H1 (cell line): ENCODE measurements at places on chromosomes 2 and 18.
A peak's percentile ranks its signal among the peaks of the same experiment; 100 is the strongest.

DNA sequence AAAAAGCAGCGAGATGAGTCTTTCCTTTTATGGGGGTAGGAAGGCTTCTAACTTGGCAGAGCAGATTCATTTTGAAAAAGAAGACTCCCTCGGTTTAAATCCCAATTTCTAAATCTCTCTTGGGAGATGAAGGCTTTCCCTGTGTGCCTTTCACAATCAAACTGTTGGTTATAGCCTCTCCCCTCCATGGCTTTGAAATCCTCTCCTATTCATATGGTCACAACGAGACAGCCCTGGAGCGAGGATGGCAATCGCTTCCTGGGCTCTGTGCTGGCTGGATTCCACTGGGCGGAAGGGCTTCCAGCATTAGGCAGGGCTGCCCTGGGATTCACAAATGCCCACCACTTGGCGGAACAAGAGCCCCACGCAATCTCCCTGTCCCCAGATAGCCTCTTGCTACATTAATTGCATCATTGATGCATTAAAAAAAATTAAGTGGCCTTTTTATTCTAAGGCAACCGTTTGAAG lies 1.6 kb downstream of the CAVIN2 start:
- no peak for DNase-seq

DNA sequence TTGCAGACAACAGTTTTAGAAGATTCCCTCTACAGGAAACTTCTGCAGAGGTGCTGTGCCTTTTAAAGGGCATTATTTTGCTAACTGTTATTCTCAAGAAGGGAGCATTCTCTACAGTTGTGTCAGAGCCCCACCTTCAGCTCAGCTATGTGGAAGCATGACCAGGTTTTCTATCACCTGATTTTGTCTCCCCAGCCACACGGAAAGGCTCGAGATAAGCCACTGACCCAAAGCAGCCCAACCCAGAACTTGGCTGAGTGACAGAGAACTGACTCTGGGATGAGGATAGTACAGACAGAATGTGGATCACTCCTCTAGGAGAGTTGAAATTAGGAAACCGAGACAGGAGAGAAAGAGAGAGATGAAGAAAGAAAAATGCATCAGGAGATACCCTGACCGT lies 10.7 kb downstream of the COL4A4 start:
- DNase-seq: no peak

- no peak for DNase-seq
Measured at GRCh38 chr2:128623776-128624761, 305.4 kb upstream of the HS6ST1 start.

- DNase-seq: no peak
Measured at GRCh38 chr2:228649447-228649846, 468.0 kb upstream of the SPHKAP start.

DNA sequence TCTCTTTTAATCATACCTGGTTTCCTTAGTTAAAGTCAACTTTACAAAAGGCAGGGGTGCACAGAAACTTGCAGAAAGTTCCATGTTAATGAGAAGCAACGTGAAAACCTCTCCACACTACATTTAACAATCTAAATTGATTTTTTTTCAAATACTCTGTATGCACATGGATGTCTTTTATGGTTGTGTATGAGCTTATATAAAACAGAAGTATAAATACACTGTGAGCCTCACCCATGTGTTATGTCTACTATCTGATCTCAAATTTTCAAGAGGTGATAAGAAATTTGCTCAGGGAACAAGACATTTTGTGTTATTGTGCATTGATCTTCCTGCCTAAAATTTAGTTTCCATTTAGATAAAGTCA lies 617.6 kb downstream of the ADCYAP1 start:
- DNase-seq: no peak

GRCh38 chr2:182584462-182584861 lies 131.6 kb upstream of the DNAJC10 start:
- DNase-seq: no peak

- no peak for DNase-seq
Measured at GRCh38 chr18:43559507-43559906, 282.2 kb upstream of the SYT4 start.

DNA sequence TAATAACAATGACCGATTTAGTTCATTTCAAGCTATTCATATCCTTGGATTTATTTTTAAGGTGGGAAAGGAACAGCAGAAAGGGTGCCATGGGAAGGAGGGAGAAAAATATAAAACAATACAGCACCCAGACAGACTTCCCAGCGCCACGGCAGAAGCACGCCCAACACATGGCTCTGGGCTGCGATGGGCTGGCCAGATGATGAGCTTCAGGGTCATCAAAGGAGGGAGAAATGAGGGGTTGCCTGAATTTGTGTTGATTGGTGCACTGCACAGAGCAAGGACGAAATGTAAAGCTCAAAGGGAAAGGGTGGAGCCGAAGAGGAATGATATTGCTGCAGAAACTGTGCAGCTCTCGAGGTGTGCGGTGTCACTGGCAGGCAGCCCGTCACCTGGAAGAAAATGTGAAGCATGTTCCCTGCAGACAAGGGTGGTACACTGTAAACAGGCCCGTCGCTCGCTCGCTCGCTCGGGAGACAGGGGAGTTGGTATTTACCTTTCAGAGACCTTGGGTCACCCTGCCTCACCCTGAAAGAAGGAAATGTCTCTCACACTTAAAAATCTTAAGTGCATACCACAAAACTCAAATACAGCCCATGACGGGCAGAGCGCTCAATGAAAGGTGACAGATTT lies 195.5 kb upstream of the CTAGE1 start:
- DNase-seq: no peak

DNA sequence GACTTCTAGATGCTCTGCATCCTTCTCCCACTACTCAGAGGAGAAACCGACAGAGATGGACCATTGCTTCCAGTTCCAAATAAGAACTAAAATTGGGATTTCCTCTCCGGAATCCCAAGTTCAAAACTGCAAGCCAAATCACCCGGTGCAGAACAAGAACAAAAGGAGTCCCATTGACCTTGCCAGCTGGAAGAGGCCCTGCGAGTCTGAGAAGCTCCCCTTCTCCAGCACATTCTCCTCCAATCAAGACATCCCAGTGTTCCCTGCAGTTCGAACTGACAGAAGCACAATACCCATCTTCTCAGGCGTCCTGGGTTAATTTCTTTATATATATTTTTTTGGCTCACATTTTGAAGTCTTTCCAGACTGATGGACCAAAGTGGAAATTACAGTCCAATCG lies 195.3 kb upstream of the MEIS1 start:
- DNase-seq: no peak

- no peak for DNase-seq
Measured at GRCh38 chr2:225064928-225065327, 22.7 kb upstream of the DOCK10 start.

- DNase-seq: no peak
Measured at GRCh38 chr18:48023334-48024008, 93.0 kb upstream of the SMAD2 start.

- no peak for DNase-seq
Measured at GRCh38 chr2:9877726-9878125, 34.5 kb downstream of the TAF1B start.

DNA sequence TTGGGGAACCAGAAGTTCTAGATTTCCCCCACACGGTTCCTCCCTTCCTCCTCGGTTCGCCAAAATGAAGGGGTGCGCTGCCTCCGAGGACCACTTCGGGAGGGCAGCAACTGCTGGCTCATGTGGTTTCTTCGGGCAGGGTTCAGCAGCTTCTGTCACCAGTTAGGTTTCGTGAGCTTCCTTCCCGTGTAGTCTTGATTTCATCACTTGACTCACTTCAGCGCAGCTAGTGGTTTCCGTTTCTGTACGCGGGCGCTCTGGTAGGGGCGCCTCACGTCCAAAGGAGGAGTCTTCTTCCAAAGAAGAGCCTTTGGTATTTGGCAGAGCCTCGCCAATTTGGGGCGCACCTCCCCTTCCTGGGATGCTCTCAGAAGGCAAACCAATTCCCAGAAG lies 485 bp upstream of the GALNT3 start:
- DNase-seq: no peak

- DNase-seq: peak; percentile 51
Measured at GRCh38 chr2:8392098-8392866, 289.6 kb upstream of the ID2 start.

DNA sequence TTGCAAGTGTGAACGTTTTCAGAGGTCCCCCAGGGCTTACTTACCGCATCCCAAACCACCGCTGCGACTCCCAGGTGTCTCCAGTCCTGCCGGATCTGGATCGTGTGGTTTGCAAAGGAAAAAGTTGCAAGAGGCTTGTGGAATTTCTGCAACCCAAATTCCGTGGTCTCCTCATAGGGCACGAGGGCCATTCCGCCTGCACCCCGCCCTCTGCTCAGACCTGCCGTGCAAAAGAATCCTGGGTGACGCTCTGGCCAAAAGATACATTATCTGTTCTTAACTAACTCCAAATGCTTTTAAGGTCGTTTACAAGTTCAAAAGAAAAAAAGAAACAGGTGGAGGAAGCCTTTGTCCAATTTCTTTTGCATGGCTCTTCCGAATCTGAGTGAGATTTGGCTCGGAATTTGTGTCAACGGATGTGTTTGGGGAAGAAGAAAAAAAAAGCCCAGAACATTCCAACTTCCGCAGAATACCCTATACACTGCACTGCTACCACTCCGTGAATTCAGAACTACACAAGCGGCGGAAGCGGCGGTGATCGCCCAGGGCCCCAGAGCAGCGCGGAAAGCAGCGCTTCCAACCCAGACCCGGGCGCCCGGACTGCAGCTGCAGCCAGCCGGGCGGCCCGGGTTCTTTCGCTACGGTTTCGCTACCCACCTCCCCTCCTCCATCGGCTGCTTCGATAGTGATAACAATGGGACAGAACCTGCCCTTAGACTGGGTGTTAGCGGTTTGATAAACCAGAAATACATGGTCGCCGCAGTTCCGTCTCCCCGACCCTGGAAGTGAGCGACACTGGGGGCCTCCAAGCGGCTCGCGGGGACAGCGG lies 795 bp downstream of the METTL21A start:
- peak; percentile 73 for DNase-seq

- DNase-seq: no peak
Measured at GRCh38 chr2:128473175-128474035, 154.7 kb upstream of the HS6ST1 start.

DNA sequence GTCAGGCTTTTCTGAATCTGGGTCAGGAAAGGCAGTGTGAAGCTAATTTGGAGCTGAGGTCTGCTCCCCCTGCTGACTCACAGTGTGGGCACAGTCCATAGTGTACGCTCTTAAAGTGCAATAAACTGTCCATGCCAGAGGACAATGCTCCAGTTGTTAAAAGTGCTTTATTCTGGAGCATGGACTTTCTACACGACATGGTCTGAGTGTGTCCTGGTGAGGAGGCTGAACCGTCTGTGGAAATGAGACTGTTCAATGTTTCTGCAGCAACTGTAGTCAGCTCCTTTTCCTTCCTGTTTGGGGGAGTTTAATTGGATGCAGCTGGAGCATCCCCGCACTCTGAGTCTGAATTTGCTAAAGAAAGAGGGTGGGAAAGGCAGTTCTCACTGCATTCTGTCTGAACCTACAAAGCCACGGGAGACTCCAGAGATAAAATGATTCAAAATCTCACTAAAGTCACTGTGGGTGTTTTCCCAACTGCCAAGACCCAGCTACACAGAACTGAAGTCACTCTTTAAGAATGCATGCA lies 110.2 kb upstream of the TRIB2 start:
- no peak for DNase-seq

- no peak for DNase-seq
Measured at GRCh38 chr2:45768208-45768607, 116.7 kb downstream of the PRKCE start.
